ENCODE measurements at places on chromosomes 3 and 15. TPM values are rescaled to one million over a fixed set of nuclear protein-coding genes. Genes with fewer than 3 reads are reported as not detected.

Gene PPM1L
- 0.87 TPM for total RNA-seq

Gene GRK7
- total RNA-seq = under 0.01 TPM

Gene ZNF717
- total RNA-seq = 20.0 TPM

Gene PLA2G4F
- not detected for total RNA-seq

Gene NRROS
- total RNA-seq = 0.58 TPM

Gene PARP15
- 0.87 TPM for total RNA-seq

Gene LSG1
- total RNA-seq = 32.3 TPM

Gene GOLGA6L4
- 3.6 TPM for total RNA-seq

Gene OR5H1
- total RNA-seq = not detected

Gene ALDH1A2
- total RNA-seq = 2.3 TPM

Gene SNX22
- 0.50 TPM for total RNA-seq

Gene LRRC3B
- total RNA-seq = not detected

Gene NR2E3
- total RNA-seq = not detected

Gene SENP8
- total RNA-seq = 3.3 TPM

Gene LDHAL6B
- not detected for total RNA-seq

Gene APOD
- 1.6 TPM for total RNA-seq

Measured in smooth muscle cell of trachea (primary cell).